ENCODE measurements at places on chromosomes 4 and X.

- no peak for DNase-seq
Observed at GRCh38 chr4:177232473-177232872, 77.2 kb upstream of the NEIL3 start.

- no peak for DNase-seq
Observed at GRCh38 chr4:69563424-69563823, 67.7 kb upstream of the UGT2B4 start.

GRCh38 chrX:71578253-71579135 lies at the start of gene GCNA:
Gene GCNA, plus strand, starts transcription at chrX:71578437. Its CDS starts 2,385 bp downstream, at chrX:71580822.
- no peak for DNase-seq

DNA sequence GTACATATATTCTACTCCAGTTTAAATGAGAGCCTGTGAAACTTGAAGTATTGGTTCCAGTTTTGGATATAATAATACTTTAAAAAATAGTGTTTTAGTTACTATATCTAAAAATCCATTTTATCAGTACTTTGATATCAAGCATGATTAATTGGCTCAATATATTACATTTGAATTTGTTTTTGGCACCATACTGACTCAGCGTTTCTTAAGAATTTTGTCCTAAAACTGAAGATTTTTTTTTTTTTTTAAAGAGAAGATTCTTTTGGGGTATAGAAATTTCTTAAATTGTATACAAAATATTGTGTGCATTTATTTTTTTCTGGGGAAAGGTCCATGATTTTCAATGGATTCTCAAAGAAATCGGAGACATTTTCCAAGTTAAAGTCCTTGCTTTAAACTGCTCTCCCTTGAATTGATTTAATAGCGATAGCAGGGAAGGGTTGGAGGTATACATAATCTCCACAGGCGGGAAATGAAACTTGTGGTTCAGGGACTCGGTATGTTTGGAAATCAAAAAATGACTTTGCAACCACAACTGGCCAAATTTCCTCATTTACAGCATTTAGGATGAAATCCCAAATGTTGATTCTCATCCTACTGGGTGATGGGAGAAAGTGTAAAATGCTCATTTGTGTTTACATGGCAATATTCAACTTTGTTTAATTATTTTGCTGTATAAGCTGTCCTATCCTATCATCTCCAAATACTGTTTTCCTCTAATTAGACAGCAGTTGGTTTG lies 62.3 kb downstream of the TMA16 start:
- no peak for DNase-seq

DNA sequence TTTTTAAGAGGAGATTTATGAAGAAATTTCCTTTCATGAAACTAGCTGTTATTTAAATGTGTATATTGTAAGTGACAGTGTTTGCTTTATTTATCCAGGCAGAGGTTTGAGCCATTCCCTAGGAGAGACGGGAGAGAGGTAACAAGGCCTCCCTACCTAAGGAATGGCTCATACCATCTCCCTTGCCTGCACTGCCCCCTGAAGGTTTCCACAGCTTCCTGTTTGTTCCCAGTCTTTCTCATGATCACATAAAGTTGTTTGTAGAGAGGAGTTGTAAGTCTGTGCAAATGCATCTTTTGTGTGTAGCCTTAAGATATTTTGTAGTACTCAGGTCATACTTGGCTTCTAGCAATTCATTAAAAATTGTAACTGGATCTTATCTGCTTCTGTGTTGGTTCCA lies 1504.5 kb upstream of the PCDH10 start:
- DNase-seq = no peak

DNA sequence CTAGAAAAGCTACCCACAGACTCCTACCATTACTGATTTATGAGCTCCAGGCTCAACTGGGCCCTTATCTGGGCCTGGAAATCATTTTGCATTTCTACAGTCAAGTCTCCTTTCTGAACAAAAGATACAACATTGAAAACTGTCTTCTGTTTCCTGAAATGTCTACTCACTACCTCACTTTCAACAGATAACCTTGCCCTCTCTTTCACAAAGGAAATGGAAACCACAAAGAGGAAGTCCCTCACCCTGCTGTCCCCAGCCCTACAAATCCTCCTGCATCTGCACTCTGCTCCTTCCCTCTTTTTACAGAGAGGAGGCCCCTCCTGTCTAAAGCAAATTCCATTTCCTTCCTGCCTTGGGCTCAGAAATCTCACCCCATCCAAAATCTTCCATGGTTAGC lies 24.8 kb upstream of the CYBB start:
- DNase-seq = no peak

GRCh38 chr4:11232015-11232414 lies 196.7 kb downstream of the HS3ST1 start:
- no peak for DNase-seq

DNA sequence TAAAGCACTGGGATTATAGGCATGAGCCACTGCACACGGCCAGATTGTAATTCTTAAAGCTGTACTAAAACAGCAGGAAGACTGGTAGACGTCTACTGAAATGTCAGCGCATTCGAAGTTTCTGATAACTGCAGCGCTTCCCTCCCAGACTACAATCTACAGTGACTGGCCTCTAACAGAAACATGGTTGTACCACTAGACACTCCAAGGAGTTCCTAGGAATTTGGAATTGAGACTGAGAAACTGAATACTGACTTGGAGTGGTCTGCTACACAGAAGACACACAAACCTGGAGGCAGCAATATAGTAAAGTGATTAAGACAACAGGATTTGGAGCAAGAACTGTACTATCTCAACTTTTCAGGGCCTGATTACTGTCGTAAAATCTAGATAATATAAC lies 937 bp downstream of the HELQ start:
- DNase-seq = no peak

GRCh38 chr4:38223782-38224236 lies 263.6 kb downstream of the PTTG2 start:
- DNase-seq = no peak

GRCh38 chr4:114272226-114272625 lies 292.8 kb upstream of the ARSJ start:
- no peak for DNase-seq

GRCh38 chrX:1246816-1247215 lies 21.8 kb upstream of the CSF2RA start:
- no peak for DNase-seq

GRCh38 chr4:153506341-153507309 lies 40.5 kb downstream of the TMEM131L start:
- DNase-seq = no peak

DNA sequence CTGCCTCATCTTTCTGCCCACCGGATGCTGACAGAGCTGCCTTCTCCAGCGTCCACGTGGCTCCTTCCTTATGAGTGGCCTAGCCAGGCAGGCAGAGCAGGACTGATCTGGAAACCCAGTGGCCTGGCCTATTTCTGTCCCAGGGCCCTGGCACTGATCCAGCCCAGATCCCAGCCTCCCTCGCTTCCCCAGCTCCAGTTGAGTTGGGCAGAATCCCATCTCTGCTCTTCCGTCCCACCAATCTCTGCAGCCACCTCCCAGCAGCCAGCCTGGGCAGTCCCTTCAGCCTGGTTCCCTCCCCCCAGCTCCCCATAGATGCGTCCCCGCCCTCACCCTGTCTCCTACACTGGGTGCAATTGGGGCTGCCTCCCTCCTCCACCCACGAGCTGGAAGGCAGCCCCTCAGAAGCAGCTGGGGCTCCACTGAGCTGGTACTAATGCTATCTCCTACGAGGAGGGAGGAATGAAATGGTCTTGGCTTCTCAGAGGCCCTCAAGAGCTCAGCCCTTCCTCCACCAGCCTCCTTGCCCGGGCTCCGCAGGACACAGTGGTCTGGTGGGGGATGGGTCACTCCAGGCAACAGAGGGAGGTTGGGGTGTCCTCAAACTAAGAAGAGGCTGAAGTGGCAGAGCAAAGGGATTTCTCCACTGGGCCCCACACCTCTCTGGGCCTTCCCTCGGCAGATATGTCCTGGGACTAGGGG lies 94.2 kb downstream of the PJA1 start:
- DNase-seq = no peak

GRCh38 chrX:53004038-53004437 lies 44.6 kb upstream of the GPR173 start:
- DNase-seq = no peak

DNA sequence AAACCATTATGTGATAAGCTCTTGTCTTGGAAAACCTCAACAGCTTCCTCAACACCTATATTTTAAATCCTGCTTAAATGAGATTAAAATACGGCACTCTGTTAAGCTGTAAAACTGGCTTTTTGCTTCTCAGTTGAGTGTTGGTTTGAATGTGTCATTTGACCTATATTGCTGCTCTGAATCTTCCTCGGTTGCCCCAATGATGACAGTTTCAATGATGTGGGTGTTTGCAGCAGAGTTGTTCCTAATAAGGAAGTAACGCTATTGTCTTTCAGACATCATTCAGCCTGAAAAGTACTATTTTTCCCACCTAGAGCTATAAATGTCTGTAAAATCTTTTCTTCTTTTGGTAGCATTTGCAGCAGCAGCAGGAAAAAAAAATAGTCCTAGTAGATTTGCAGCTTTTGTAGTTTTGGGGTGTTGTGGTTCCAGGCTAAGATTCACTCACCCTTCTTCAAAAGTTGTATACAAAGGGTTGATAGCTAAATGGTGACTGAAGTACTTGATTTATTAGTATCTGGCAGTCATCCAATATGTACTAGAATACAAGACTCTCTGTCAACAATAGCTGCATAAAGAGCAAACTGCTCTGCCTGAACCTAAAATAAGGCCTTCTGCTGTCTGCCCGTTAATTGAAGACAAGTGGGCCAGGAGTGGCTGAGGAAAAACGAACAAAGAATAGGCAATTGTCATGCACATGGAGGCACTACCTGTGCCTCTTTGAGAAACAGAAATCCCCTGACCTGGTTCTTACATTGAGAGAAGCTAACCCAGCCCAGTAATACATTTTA lies 333.1 kb downstream of the IL1RAPL1 start:
- no peak for DNase-seq

DNA sequence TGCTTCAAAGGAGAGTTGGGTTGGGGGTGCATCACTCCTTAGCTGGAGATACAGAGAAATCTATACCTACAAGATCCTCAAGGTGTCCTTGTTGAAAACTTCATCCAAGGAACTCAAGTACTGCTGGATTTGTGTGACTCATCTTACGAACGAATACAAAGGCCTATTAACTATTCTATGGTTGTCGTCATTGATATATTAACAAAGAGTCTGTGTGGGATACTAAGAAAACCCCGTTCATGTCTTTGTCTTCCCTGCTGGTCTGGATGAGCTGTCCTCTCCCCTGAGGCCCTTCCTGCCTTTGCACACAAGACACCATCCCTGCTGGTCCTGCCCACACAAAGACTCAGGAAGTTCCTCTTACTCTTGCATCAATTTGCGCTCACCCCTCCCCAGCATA lies 54.9 kb upstream of the IRF2 start:
- DNase-seq = no peak

GRCh38 chrX:1165535-1166196 lies 46.8 kb downstream of the CRLF2 start:
- DNase-seq = no peak

DNA sequence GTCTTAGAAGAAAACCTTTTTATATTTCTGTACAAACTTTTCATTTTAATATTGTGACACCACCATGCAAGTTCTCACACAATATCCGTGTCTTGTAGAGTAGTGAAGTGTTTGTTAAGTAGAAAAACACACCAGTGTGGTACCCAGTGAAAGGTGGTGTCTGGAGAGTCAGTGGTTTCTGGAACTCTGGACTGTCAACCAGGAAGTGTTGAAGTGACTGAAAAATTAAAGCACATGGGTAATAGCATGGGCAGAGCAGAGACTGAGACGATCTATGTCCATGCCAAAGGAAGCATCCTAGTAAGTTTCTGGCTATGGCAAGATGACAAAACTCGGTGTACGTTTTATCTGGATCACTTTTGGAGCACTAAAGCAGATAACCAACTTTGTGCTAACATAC lies 22.2 kb downstream of the RAB9A start:
- no peak for DNase-seq

DNA sequence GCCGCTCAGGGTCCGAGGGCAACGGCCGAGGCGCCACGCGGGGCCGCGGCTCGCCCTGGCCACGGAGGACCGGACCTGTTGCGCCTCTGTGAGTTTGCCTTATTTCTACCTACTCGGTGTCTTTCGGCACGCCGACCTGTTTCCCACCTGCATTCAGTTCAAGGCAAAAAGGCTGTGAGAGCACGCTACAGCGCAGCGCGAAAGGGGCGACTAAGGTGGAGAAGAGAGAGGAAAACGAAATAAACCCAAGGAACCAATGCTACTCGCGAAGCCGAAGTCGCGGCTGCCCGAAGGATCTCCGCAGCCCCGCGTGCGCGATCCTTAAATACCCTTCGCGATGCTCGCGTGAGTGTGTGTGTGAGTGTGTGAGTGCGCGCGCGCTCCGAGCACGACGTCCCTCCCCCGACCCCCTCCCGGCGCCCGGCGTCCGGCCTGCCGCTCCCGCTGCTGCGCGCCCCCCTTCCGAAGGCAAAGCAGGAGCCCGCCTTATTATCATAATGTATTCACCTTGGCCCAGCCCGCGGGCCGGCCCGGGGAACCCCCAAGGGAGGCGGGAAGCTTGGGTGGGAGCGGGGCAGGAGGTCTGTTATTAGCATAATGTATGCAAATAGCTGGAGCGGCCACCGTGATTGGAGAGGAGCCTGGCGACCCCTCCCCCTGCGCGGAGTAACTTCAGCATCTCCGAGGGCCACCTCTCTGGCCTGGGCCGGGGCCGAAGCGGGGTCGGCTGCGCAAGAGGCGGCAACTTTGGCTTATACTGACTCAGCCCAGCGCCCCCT lies at the start of gene COL25A1:
COL25A1 (minus strand) TSS at position 298 of the 779 bp plus-strand sequence.
- no peak for DNase-seq

DNA sequence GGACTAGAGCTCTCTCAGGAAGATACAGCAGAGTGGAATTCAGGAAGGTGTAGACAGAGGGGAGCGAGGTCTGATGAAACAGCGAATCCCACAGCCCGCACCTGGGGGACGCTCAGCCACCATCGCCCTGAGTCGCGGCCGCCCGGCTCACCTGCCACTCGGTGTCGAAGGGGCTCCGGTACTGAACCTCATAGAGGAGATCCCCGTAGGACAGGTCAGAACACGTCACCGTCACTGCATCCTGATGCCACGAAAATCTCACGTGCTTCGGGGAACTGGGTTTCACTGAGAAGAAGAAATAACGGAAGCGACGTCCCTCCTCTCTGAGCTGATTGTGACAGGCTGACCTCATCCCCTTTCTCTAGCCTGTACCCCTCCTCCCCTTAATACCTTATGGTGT lies 10.2 kb downstream of the CRLF2 start:
- DNase-seq = no peak

- no peak for DNase-seq
Observed at GRCh38 chr4:82753238-82753637, 45.4 kb downstream of the SCD5 start.

GRCh38 chrX:149010853-149011224 lies 494.3 kb downstream of the IDS start:
- DNase-seq = no peak
